NCI-H187 (cell line): ENCODE measurements at places on chromosomes 12 and 14.

- DNase-seq = no peak
These were observed 9.1 kb downstream of the VWF start for GRCh38 chr12:6115389-6115788.

DNA sequence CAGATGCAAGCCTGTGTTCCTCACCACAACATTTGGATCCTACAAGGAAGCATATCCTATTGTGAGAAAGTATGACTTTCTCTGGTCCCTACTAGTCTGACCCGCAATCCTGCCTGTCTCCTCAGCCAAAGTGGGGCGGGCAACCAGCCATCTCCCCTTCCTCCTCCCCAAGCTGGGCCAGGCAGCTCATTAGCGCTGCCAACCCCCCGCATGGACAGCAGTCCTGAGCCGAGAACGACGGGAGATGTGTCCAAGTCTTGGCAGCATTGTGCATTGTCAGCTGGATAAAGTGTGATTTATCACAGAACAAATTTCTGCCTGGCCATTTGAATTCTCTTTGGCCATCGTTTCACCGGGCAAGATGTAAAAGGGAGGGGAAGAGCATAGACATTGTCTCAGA lies 139.4 kb downstream of the SLC15A4 start:
- DNase-seq = no peak

- no peak for DNase-seq
These were observed 3.8 kb downstream of the PARP11 start for GRCh38 chr12:3869433-3869832.

- no peak for DNase-seq
These were observed 250.2 kb upstream of the OR4E1 start for GRCh38 chr14:21923820-21924219.

DNA sequence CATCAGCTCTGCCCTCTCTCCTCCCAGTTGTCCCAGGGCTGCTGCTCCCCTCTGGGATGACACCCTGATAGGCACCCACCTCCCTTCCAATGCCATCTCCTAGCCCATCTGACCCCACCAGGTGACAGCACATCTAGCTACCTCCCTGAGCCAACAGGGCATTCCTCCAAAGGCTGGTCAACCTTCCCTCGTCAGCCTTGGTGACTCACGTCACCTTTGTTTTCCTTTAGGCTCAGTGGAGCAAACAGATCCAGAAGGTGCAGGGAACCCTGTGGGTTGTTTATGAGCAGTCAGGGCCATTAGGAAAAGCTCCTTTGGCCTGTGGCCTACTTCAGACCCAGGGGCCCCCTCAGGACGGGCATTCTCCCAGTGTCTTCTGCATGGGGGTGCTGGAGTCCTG lies 32.4 kb downstream of the PIGH start:
- DNase-seq = no peak

DNA sequence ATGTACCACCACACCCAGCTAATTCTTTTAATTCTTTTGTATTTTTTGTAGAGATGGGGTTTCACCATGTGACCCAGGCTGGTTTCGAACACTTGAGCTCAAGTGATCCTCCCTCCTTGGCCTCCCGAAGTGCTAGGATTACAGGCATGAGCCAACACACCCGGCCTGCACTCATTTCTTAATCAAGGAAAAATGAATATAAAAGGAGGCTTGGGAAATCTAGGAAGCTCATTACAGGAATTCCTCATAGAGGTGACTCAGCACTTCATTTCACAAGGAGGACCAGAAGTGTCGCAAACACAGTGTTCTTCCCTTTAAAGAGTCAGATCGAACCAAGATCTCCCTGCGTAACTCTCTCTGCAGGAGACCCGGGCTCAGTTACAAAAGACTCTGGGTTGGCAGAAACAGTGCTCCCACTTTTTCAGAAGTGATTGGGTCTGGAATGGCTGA lies 30.3 kb downstream of the NFKBIA start:
- no peak for DNase-seq
